ENCODE measurements at places on chromosomes 16 and 17.

DNA sequence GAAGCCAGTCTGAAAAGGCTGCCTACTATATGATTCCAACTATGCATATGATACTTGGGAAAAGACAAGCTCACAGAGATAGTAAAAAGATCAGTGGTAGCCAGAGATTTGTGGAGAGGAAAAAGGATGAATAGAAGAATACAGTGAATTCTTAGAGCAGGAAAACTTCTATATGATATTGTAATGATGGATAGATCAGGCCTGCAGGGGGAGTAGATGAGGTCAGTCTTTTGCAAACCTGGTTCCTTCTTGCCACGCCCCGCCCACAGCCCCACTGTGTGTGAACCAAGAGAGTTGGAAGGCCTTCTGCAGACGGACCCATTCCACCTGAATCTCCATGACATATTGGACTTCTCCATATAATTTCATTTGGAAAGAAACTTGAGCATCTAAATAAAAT, 761 bp upstream of the CCL8 start:
- DNase-seq, result no peak

DNA sequence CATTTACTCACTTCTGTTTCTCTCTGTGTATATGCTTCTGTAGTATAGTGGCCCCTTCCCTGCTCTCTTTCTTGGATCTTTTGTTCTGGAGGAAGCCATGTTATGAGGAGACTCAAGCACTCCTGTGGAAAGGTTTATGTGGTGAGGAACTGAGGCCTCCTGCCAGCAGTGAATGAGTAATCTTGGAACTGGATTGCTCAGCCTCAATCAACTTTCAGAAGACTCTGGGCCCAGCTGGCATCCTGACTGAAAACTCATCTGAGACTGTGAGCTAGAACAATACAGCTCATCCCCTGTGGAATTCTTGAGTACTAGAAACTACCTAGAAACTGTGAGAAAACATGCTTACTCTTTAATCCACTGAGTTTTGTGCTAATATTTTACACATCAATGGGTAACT, 133.1 kb upstream of the ZKSCAN2 start:
- no peak for DNase-seq

DNA sequence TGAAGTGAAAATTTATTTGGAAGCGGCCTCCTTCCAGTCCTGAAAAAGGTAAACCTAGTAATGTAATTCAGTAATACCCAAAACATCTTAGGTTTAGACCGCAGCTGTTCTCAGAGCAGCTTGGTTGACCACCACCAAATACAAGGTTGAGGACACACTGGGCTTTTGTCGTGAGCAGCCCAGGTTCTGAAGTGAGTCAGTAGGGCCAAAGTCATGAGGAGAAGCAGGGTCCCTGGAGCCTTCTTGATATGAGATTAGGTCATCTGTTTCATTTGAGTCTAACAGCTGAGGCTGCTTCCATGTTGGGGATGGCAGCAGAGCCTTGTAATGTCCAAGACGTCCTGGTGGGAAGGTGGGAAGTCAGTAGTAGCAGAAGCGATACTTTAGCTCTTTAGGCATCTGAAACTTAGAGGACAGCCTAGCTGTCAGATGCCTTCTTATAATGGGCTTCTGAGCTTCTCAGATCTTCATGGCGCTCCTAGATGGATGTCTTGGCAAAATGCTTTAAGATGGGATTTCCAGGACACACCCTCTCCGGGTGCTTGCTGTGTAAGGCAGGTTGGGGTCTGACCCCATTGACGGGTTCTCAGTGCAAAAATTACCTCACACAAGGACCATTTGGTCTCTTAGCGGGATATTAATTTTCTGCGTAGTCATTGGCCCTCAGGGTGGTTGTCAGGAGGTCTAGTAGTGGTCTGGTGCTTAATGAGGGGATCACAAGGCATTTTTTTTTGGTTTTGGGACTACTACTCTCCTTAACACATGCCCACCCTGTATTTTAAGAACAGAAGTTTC, 2.4 kb downstream of the ALKBH5 start:
- DNase-seq, result no peak

DNA sequence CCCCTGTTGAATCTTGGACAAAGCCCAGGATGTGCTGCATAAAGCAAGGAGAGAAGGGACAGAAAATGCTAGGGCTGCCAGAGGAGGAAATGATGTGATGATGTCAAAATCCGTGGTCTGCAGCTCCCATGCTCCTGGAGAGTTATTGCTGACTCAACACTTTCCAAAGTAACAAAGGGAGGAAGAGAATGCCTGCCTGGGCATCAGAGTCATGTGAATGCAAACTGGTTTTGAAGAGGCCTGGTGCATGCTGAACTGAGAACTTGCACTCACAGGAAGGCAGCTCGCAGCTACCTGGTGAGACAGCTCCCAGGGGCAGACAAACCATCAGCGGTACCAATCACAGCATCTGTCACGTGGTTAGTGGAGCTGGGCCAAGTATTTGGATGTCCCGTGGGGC, 2.8 kb downstream of the MARVELD3 start:
- no peak for DNase-seq

DNA sequence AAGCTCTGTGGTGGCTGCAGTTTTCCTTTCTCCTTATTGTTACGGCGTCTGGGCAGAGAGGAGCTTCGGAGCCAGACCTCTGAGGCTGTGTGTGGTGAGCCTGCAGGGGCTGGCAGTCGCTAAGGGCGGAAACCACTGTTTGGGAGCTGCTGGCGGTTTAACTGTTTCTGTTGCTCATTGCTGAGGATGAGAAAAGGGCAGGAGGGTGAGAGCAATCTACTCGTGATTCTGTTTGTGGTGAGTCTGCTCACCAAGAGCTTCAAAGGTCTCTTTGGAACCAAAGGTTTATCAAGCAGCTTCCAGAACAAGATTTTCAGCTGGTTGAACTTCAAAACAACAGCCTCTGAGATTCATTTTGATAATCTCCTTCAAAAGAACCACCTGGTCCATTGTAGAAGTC, 143.9 kb downstream of the ANKFN1 start:
- no peak for DNase-seq

DNA sequence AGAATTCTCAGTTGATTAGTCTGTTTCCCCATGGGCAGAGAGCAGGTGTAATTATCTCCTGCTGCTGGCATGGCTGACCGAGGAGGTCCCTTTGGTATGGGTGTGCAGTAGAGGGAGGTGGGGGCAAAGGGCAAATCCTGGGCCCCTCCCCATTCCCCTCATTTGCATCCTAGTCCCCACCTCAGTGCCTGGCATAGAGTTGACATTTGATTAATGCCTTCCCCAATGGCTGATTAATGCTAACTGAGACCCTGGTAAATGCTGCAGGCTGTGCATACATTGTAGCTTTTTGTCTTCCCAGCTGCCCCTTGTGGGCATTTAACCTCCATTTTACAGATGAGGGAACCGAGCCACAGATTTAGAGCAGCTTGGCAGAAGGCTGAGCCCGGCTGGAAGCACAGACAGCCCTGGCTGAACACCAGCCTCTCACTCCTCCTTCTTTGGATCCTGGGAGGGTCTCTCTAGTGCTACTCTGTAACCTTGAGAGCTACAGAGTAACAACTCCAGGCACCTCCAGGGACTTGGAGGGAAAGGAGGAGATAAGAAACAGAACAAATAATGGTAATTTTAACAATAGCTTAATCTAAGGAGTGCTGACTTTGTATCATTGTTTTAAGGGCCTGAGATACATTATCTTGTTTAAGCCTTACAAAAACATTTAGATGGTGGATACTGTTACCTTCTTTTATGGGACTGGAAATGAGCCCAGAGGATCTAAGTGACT, 5.1 kb downstream of the PLCG2 start:
- DNase-seq, result no peak

GRCh38 chr17:9334536-9335446, 240.8 kb downstream of the STX8 start:
- DNase-seq, result no peak

Measured in vagina (tissue), 2 donors.